ENCODE measurements at places on chromosomes 5 and 9. TPM values are rescaled to one million over a fixed set of nuclear protein-coding genes. Genes with fewer than 3 reads are reported as not detected.
A peak's percentile ranks its signal among the peaks of the same experiment; 100 is the strongest.

The PCDHB8 gene
- polyA plus RNA-seq = not detected

DNA sequence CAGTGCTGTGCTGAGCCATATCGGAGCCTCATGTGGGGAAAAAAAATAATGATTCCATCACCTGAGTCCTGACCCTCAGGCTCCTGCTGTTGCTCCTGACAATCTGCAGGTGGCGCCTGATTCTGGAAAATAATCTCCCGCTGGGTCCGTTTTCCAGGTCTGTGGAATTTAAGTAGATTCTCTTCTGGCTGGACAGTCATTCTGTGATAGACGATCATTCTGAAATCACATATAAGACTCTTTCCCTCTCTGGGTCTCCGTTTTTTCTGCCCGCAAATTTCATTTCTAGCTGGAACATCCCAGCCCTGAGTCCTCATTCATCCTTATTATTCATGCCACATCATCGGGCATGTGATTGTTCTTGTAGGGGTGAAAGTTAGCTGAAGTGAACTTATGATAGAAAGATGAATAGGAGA is 22.1 kb upstream of the STXBP1 start:
- no peak for DNase-seq

DNA sequence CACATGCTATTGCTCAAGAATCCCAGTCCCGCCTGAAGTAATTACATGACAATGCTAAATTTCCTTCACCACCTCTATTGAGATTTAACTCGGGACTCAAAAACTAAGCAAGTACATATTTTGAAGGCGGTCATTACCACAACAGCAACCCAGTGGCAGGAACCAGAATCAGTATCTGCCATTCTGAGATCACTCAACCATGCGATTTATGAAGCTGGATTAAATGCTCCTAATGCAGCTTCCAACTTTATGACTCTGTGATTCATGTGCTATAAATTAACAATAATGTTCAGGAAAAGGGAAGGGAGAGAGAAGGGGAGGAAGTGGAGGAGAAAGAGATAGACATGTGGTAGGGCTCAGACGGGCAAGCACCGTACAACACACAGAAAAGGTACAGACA is 194.7 kb downstream of the DNAH5 start:
- DNase-seq = no peak

DNA sequence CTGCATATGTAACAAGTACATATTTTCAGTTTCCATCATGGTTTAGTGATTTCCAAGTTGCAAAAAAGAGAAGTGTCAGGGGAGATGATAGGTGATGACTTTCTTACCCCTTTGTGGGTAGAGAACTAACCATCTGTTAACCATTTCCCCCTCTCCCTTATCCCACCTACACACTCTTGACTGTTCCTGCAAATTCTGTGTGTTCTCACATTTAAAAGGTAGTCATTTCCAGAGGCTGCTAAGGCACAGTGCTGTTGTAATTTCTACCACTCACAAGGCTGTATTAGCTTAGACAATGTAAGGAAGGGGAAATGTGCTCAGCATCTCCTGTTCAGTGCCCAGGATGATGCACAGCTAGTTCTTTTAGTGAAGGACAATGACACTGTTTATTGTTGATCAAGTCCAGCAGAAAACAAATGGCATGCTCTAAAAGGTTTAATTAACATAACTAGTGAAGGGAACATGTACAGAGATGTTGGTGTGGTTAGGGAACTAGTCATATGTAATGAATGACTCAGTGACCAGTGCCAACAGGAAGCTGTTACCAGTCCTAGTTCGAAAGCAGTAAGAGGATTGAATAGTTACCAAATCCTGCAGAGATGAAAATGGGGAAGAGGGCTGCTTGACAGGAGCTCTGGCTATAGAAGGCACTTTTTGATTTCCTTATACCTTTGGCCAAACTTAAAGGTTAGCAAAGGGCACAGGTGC is 165.1 kb downstream of the PLK2 start:
- DNase-seq = peak; percentile 0

DNA sequence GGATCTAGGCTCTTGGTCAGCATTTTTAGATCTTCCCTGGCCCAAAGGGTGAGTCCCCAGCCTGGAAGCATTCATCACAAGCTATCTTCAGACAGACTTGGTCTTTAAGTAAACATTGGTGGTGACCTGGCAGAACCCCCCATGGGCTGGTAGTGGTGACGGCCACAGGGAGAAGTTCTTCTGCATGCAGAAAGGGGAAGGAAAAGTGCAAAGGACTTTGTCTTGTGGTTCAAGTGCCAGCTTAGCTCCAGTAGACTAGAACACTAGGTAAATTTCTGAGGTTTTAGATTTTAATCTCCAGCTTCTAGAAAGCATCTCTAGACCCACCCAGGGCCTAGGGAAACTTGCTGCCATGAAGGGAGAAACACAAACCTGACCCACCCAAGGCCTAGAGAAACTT is 584.0 kb downstream of the CHSY3 start:
- no peak for DNase-seq

GRCh38 chr5:1033606-1034420 is 25.2 kb downstream of the NKD2 start:
- no peak for DNase-seq

The TMEM167A gene
- 68.1 TPM for polyA plus RNA-seq

DNA sequence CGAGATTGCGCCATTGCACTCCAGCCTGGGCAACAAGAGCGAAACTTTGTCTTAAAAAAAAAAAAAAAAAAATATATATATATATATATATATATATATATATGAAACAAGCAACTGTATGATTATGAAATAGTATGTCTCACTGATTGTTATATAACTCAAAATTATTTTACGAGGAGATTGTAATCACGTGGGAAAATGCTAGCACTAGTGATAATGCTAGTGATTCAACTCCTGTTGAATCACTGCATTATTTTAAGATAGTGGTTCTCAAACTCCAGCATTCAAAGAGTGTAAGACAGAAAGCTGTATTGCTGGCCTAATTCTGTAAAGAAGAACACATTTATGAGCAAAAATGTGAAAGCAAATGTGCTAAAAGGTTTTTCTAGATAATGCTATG is 12.4 kb upstream of the PTPN3 start:
- no peak for DNase-seq

The LCN1 gene
- not detected for polyA plus RNA-seq

- no peak for DNase-seq
These were observed 911.2 kb downstream of the EFNA5 start for GRCh38 chr5:106759581-106759980.

The GRIA1 gene
- not detected for polyA plus RNA-seq

- no peak for DNase-seq
These were observed 32.5 kb upstream of the MIER3 start for GRCh38 chr5:56984445-56984844.

DNA sequence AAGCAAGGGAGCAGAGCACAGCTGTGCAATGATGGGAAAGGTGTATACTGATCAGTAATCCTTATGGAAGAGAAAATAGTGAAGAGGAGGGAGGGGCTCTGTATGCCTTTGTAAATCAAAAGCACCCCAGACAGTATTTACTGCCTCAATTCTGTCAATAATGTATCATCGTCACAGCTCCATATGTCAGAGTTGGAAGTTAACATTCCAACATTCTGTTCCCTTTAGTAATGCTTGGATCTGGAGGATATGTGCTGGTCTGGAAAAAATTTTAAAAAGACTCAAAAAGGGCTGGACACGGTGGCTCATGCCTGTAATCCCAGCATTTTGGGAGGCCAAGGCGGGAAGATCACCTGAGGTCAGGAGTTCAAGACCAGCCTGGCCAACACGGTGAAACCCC is 310.4 kb downstream of the ACTL7B start:
- DNase-seq = no peak

DNA sequence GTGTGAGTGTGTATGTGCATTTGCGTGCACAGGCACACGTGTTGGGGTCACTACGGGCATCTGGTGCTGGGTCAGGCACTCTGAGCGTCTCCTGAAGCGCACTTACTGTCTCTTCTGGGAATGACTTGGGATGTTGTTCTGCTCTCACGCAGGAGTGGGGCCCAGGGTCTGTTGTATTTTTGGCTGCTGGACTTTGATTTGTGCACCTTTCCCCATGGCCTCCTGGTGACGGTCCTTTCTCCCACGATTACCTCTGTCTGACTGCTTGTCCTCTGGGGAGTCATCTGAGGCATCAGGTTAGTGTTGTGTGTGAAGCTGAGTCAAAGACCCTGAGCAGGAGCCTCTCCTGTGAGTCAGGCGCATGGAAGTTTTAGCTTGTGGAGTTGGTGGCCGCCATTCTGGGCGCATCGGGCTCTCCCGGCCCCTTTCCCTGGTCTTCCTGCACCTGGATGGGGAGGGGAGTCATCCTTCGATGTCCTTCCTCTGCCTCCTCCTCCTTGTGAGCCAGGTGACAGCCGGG is 62.1 kb downstream of the RXRA start:
- DNase-seq = no peak

GRCh38 chr9:126148994-126149393 is 177.6 kb upstream of the MVB12B start:
- no peak for DNase-seq

- no peak for DNase-seq
These were observed 426.3 kb downstream of the CETN3 start for GRCh38 chr5:89983216-89983615.

DNA sequence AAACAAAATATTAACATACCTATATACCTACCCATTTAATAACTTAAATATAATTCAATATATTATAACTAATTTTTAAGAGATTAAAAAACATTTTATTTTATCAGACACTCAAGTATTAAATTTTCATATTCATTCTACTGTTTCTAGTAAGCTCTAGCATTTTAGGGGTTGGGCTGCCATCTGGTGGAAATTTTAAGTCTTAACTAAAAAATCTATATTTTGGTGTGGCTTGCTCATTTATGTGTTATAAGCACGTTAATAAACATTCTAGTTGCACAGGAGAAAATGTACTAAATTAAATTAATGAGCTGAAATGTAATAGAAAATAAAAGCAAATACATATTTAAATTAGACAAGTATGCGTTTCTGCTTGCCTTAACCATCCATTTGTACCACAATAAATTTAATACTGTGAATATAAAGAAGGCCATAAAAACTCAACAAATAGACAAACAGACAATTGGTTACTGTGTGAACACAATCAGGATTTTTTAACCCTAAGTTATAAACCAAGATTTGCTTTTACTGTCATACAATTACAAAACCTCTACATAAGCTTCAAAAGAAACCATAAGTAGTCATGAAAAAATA is 1728.3 kb upstream of the CDH9 start:
- DNase-seq = no peak

- DNase-seq = no peak
These were observed 65.0 kb upstream of the DAP start for GRCh38 chr5:10825897-10826644.

The PCDHGA9 gene
- 0.25 TPM for polyA plus RNA-seq

DNA sequence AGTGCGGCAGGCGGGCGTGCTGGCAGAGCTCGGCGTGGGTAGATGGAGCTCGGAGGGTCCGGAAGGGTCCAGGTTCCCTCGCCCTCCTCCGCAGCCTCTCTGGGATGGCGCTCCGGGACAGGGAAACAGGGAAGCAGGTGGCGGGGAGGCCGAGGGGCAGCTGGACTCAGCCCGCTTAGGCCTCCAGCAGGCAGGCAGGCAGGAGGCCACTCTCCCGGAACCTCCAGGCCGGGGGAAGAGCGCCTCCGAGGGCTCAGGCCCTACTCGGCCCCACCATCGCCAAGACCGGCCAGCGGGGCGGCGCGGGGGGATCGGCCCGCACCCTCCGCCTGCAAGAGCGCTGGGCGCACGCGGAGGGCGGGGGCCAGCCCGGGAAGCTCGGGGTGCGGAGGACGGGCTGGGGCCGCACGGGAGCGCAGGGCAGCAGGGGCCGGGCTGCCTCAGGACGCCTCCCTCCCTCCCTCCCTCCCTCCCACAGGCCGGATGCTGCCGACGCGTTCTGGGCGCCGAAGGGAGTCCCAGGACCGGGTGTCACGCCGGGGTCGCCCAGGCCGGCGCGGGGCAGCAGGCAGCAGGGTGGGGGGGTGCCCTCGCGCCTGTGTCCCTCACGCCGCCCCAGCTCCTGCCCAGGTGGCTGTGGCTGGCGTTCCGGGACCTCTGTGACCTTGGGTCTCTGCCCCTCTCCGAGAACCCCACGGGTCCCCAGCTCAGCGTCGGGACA is 977 bp downstream of the MGAT4B start:
- DNase-seq = no peak

DNA sequence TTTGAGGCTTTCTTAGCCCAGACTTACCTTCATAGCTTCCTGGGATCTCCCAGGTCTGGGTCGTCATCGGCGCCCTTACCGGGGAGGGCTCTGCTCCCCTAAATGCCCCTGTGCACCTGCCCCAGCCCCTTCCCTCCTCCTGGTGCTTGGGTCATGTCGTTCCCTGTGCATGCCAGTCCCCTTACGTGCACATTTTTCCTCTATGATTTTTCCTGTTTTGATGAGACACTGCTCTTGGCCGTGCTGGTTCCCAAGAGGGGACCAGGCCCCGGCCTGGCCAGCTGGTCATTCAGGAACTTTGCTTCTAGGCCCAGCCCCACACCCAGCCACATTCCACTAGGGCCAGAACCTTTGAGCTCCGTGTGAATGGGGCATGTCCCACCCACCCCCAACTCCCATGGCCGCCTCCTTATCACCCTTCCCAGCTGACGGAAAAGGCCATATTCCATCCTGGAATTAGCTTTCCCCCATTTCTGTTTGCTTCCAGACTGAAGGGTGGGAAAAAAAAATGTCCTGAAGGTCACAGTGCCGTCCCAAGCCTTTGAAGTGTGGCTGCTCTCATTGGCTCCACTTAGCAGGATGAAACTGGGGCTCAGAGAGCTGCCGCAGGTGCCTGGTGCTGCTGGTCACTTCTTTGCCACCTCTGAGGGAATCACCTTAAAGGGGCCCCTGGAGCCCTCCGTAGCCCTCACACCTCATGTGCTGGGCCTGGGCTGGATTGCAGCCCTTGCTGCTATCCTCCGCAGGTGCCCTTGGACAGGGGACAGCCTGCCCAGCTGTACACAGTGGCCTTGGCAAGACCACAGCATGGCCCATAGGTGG is 25.1 kb downstream of the ERGIC1 start:
- no peak for DNase-seq

The CYSRT1 gene
- not detected for polyA plus RNA-seq

- DNase-seq = no peak
These were observed 19.1 kb downstream of the SLC36A3 start for GRCh38 chr5:151284392-151284967.

DNA sequence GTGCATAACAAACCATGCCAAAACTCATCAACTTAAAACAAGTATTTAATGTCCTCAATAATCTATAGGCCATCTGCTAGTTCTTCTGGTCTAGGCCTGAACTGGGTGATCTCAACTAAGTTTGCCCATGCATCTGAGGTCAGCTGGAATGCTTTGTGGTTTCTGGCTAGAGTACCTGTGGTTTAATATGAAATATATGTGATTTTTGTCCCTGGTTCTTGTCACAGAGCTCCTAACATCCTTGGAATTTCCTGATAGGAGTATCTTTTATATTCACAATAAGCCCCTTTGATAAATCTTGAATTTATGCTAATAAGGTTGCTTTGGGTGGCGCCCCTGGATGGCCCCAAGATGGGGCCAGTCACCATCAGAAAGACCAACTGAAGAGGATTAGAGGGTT is 535.9 kb downstream of the DNAH5 start:
- DNase-seq = no peak

GRCh38 chr9:114799925-114800324 is 5.9 kb downstream of the TNFSF15 start:
- no peak for DNase-seq

GRCh38 chr5:111779260-111779921 is 22.4 kb upstream of the NREP start:
- DNase-seq = no peak

- DNase-seq = no peak
These were observed 455.4 kb downstream of the SEMA5A start for GRCh38 chr5:9090381-9091026.

GRCh38 chr9:131169563-131170240 is 44.3 kb downstream of the NUP214 start:
- DNase-seq = no peak
